ENCODE measurements at places on chromosomes 2 and 18. TPM values are rescaled to one million over a fixed set of nuclear protein-coding genes. Genes with fewer than 3 reads are reported as not detected.

- peak; percentile 97 for DNase-seq
These were observed 2.4 kb upstream of the LPIN1 start for GRCh38 chr2:11743846-11744553.

- DNase-seq = no peak
These were observed 132.7 kb upstream of the STON1 start for GRCh38 chr2:48397281-48397680.

GRCh38 chr18:27109451-27109850 is 75.7 kb downstream of the CHST9 start:
- DNase-seq = no peak

DNA sequence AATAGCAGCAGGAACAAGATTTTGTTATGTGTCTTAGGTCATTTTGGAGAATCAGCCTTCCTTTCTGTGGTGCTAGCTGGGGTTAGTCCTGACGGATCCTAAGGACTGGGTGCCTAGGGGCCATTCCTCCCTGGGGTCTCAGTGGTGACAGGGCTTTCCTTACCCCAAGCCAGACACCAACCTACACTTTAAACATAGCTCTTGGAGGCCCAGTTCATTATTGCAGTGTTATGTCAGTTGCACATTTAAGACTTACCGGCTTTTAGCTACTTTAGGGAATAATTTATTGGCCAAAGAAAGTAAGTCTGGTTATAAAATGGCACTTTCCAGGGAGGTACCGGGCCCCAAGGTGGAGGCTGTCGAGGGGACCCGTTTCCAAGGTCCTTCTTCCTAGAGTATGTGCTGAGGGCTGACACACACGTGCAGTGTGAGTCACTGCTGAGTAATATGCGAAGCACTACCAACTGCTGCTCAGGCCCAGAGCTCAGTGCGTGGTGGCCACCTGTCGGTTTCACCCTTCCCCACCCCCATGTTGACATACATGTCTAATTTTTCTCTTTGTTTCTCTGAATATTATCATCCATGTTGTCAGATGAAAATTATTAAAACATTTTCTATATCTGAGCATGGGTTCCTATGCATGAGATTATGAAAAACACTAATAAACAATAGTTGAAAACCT is 37.0 kb upstream of the GRHL1 start:
- DNase-seq = peak; percentile 17

- DNase-seq = peak; percentile 25
These were observed 861 bp downstream of the SLC39A10 start for GRCh38 chr2:195657634-195658540.

- no peak for DNase-seq
These were observed 2.8 kb downstream of the CNOT11 start for GRCh38 chr2:101255501-101255900.

DNA sequence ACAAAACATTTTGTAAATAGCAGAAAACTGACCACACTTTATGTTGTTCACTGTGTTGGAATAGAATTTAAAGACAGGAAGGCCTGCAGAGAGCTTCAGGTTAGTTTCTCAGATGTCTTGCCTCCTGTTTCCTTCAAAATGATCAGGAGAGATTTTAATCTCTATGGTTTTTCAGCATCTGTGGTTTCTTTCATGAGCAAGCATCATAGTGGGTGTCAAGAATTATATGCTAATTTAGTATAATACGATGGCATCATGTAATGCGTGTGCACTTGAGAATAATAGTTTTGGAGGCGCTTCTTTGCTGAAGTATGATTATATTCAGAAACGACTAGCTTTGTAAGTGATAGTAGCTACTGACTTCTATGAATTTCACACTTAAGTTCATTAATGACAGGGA is 149.9 kb downstream of the PLCL1 start:
- DNase-seq = no peak

ANKRD29 gene
- polyA plus RNA-seq = 4.7 TPM

CD207 gene
- polyA plus RNA-seq = not detected

DIPK1C gene
- not detected for polyA plus RNA-seq
